ENCODE measurements at places on chromosomes 16 and 17. TPM values are rescaled to one million over a fixed set of nuclear protein-coding genes. Genes with fewer than 3 reads are reported as not detected.

FKBP10 gene
- 141 TPM for total RNA-seq

SRCAP gene
- total RNA-seq: 7.9 TPM

TIGD7 gene
- total RNA-seq: 11.0 TPM

CNP gene
- total RNA-seq: 25.8 TPM

TMEM204 gene
- 19.4 TPM for total RNA-seq

CX3CL1 gene
- total RNA-seq: 2.5 TPM

PER1 gene
- total RNA-seq: 25.6 TPM

HSPB9 gene
- 0.13 TPM for total RNA-seq

ACAP1 gene
- total RNA-seq: 12.1 TPM

KRT33B gene
- total RNA-seq: 0.09 TPM

MFSD6L gene
- total RNA-seq: 0.27 TPM

DNA sequence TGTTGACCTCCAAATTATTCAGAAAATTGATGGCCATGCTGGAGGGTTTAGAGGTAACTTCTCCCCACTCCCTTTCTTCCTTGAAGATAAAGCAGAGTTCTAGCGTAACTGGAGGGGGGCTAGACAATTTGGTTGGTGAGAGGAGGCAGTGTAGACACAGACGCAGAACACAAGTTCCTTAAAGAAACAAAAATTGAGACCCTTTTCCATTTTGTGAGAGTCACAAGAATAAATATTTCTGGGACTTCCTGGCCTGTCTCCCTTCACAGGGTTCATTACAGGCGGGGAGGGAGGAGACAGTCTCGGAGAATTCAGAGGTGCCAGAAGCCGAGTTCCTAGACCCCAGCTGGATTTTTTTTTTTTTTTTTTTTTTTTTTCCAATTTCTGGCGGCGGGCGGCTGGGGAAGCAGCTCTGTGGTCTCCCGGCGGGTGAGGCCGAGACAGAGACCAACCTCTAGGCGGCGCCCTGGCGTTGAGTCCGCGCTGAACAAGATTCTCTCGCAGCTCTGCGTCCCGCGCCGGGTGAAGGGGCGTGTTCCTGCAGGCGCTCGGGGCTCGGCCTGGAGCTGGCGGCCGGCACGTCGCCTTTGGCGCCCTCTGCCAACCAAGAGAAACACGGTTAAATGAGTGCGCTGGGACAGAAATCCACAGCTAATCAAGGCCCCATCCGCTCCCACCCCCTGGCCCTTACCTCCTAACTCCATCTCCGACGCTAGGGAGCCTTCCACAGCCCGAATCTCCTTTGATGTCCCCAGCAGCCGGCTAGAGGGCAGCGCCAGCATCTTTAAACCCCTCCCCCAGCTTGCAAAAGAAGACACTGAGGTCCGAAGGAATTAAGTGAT is 10.2 kb upstream of the HOXB9 start:
- H3K27me3 ChIP-seq: peaks cover 96% of the 10 kb centered on the region
- peak; percentile 68 for DNase-seq
- H3K36me3 ChIP-seq: no peaks in the 10 kb centered on the region

DNA sequence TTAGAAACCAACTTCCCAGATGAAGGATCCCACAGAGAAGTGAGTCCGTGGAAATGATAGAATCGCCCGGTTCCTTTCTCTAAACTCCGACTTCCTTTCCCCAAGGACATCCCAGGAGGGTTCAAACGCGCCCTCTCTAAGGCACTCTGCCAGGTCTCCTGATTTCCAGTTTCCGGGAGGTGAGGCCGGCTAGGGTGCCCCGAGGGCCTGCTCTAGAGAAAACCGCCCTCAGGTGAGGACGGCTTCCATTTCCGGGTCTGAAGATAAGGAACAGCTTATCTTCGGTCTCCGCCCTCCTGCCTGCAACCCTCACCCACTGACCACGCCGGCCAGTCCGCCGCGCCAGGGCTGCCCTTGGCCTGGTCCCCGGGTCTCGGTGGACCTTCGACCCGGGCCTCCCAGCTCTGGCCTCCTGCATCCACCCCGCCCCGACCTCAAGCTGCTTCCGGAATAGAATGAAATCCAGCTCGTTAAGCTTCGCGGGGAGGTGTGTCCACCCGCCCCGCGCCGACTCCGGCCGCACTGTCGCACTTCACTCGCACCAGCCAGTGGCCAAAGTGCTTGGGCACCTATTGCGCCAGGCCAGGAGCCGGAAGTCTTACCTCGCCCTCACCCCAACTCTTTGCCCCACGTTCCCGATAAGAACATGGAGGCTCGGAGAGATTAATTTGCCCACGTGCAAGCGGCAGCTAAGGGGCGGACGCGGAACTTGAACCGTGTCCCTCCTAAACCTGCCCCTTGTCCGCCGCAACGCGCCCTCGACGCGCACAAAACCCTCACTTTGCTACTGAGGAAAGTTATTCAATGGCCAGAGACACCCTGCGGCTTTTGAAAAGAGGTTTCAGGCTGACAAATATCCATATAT is 836 bp upstream of the MMP15 start:
- peak overlapping the region; percentile 69 for H3K4me3 ChIP-seq
- H3K27me3 ChIP-seq: peaks cover 29% of the 10 kb centered on the region
- peaks cover under 1% of the 10 kb centered on the region for H3K36me3 ChIP-seq
- H3K27ac ChIP-seq: peak overlapping the region; percentile 65

GRCh38 chr16:69225121-69225520 is 38.2 kb downstream of the SNTB2 start:
- H3K36me3 ChIP-seq: no peaks in the 10 kb centered on the region
- DNase-seq: peak; percentile 50
- peak overlapping the region; percentile 21 for H3K27ac ChIP-seq
- no peaks in the 10 kb centered on the region for H3K27me3 ChIP-seq

DNA sequence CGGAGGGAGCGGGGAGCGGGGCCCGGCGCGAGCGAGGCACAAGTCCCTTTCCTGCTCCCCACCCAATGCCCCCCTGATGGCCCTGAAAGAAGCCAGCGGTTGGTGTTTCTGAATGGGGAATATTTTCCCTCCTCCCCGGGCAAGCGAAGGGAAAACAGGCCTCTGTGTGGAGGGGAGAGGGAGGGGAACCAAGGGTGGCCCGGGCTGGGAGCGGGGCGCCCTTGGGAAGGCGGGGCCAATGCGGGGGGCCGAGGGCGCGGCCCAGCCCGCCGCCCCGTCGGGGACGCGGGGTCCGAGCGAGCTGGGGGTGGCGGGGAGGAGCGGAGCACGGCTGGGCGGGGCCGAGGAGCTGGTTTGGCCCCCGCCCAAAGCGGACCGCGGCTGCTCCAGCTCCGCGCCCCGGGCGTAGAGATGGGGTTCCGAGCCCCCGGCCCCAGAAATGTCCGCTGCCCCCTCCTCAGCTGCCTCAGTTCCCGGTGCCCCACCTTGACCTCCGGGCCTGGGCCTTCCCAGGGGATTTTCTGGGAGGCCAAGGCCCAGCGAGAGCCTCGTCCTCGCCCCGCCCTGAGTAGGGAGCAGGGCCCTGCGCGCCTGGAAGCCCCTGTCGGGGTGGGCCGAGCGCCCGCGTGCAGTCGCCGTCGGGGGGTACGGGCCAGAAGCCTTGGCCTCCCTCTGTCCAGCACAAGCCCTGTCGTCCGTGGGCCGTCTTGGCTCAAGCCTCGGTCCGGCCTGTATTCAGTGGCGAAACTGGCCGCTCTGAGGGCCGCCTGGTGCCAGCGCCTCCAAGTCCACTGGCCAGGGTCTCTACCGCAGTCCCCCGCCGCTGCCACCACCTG is 3.9 kb upstream of the HEXIM1 start:
- H3K4me3 ChIP-seq: peak overlapping the region; percentile 45
- no peak for DNase-seq
- no peaks in the 10 kb centered on the region for H3K27me3 ChIP-seq
- no peaks in the 10 kb centered on the region for H3K36me3 ChIP-seq

- H3K4me3 ChIP-seq: no peak overlapping the region
- no peaks in the 10 kb centered on the region for H3K4me1 ChIP-seq
- no peaks in the 10 kb centered on the region for H3K27me3 ChIP-seq
- H3K27ac ChIP-seq: no peak overlapping the region
- DNase-seq: no peak
Observed at GRCh38 chr16:59514651-59515050, 780.5 kb upstream of the GOT2 start.

DNA sequence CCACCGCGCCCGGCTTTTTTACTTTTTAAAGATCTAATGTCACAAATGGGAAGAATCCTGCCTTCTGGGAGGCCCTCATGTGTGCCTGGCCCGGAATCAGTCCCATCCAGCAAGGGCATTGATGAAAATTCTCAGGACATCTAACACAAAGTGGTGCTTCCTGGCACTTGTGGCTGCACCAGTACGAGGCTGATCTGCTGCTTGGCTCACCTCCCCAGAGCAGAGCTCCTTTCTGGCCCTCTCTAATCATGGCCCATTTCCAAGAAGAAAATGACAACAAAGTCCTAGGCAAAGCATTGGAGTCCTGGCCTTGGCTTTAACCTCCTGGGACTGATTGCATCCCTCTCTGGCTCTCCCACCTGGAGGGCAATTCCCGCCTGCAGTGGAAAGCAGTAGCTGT is 50.7 kb upstream of the SIAH1 start:
- H3K27ac ChIP-seq: no peak overlapping the region
- no peaks in the 10 kb centered on the region for H3K27me3 ChIP-seq
- no peak overlapping the region for H3K4me3 ChIP-seq
- peaks cover 2% of the 10 kb centered on the region for H3K4me1 ChIP-seq
- DNase-seq: no peak

DNA sequence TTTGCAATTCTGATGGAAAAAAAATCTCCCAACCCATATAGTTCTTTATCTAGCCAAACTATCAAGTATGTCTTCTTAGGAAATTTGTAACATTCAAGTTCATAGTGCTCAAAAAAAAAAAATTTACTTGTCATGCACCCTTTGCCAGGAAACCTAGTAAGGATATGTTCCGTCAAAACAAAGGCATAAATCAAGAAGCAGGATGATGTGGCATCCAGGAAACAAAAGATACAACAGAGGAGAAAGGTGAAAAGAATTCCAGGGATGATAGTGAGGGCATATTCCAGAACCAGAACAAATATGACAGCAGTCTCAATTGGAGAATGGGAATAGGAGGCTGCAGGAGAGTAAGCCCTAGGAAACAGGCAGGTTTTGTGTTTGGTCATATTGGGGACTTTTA is 104.6 kb downstream of the SPAG9 start:
- H3K27me3 ChIP-seq: no peaks in the 10 kb centered on the region
- peak overlapping the region; percentile 47 for H3K27ac ChIP-seq
- peaks cover 2% of the 10 kb centered on the region for H3K4me1 ChIP-seq
- peaks cover 28% of the 10 kb centered on the region for H3K36me3 ChIP-seq
- no peak for DNase-seq

DNA sequence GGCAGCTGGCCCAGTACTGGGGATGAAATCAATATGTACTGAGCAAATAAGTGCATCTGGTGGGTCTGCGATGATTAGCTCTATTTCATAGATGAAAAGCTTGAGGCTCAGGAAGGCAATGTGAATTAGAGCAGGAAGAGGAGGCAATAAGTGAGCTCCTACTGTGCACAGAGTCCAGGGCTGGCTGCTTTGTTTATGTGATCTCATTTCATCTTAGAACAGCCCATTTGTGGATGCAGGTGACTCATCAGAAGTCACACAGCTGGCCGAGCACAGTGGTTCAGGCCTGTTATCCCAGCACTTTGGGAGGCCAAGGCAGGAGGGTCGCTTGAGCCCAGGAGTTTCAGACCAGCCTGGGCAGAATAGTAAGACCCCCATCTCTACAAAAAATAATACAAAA is 7.1 kb downstream of the TMEM114 start:
- no peak overlapping the region for H3K27ac ChIP-seq
- peaks cover 10% of the 10 kb centered on the region for H3K27me3 ChIP-seq
- no peak overlapping the region for H3K4me3 ChIP-seq
- no peaks in the 10 kb centered on the region for H3K4me1 ChIP-seq

- no peaks in the 10 kb centered on the region for H3K36me3 ChIP-seq
- no peaks in the 10 kb centered on the region for H3K27me3 ChIP-seq
- H3K4me3 ChIP-seq: no peak overlapping the region
- peak; percentile 98 for DNase-seq
- H3K4me1 ChIP-seq: peaks cover 14% of the 10 kb centered on the region
Observed at GRCh38 chr17:64315032-64315490, 52.0 kb upstream of the TEX2 start.

DNA sequence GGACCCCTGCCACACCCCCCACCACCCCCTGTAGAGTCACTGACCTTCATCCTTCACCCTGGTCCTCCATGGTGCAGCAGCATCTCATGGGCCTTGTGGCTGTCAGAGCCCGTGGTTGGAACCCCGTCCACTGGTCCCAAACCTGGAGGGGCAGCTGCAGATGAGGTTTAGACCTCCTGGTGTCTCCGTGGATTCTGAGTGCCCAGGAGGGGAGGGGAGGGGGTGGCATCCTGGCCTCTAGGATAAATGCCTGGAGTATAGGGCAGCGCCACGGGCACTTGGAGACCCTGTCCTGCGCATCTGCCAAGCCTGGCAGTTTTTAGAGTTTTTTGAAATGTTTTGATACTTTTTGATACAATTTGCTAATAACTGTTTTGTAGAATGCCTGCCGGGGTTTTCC is 17.5 kb downstream of the KLHL36 start:
- no peak for DNase-seq
- peaks cover 39% of the 10 kb centered on the region for H3K36me3 ChIP-seq
- H3K27ac ChIP-seq: no peak overlapping the region
- no peak overlapping the region for H3K4me3 ChIP-seq

- no peaks in the 10 kb centered on the region for H3K36me3 ChIP-seq
- peaks cover 20% of the 10 kb centered on the region for H3K4me1 ChIP-seq
- no peak overlapping the region for H3K27ac ChIP-seq
- H3K27me3 ChIP-seq: peaks cover 6% of the 10 kb centered on the region
- DNase-seq: no peak
- H3K4me3 ChIP-seq: peak overlapping the region; percentile 32
Observed at GRCh38 chr16:57486858-57487834, 853 bp upstream of the DOK4 start.

DNA sequence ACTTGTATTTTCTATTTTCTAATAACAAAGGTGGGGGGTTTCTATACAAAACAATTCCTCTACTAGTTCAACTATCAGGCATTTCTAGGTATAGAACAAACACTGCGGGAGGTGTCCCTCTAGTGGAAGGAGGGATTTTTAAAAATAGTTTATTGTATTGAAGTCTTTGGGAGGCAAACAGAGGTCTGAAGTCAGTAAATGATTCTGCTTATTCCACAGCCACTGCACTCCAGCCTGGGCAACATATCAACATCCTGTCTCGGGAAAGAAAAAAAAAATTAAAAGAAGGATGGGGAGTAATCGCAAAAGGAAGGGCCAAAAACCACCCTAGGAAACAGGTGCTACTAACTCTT is 648 bp upstream of the ERCC4 start:
- no peak for DNase-seq
- peak overlapping the region; percentile 97 for H3K4me3 ChIP-seq
- peaks cover 21% of the 10 kb centered on the region for H3K4me1 ChIP-seq

GRCh38 chr16:70770626-70771552 is 30.1 kb downstream of the VAC14 start:
- peaks cover 44% of the 10 kb centered on the region for H3K4me1 ChIP-seq
- peak; percentile 56 for DNase-seq
- no peaks in the 10 kb centered on the region for H3K27me3 ChIP-seq
- H3K27ac ChIP-seq: no peak overlapping the region
- H3K36me3 ChIP-seq: peaks cover 22% of the 10 kb centered on the region
- no peak overlapping the region for H3K4me3 ChIP-seq

GRCh38 chr16:8998108-8998507 is 34.4 kb upstream of the USP7 start:
- H3K4me1 ChIP-seq: no peaks in the 10 kb centered on the region
- H3K4me3 ChIP-seq: no peak overlapping the region
- no peak overlapping the region for H3K27ac ChIP-seq
- no peak for DNase-seq
- no peaks in the 10 kb centered on the region for H3K27me3 ChIP-seq

GRCh38 chr17:60535382-60536279 is 9.6 kb upstream of the APPBP2 start:
- no peaks in the 10 kb centered on the region for H3K4me1 ChIP-seq
- no peak overlapping the region for H3K27ac ChIP-seq
- no peak for DNase-seq
- no peaks in the 10 kb centered on the region for H3K36me3 ChIP-seq
